ENCODE measurements at places on chromosomes 5 and 9.
A peak's percentile ranks its signal among the peaks of the same experiment; 100 is the strongest.

DNA sequence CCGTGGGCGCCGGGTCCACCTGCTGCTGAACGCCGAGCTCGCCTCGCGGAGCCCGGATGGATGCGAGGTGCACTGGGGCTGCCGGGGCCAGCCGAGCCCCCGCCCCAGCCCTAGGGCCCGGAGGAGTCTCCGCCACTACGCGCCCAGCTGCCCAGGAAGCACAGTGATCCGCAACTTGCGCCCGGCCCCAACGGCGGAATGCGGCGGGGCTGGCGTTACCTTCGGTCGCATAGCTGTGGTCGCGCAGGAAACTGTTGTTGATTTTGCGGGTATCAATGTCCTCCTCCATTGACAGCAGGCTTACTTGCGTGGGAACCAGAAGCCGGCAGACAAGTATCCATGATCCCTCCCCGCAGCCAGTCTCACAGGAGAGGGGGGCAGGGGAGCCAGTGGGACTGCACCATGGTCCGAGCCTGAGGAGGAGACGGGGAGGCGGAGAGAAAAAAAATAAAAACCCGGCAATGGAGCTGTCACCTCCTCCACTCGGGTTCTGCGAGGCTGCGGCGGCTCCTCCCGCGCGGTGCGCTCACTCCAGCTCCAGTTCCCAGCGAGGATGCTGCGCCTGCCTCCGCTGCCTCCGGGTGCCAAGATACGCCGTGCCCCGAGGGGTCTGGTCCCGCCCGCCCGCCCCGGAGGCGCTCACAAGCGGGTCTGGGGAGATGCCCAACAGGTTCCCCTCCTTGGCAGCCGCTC lies 628 bp downstream of the PPP2R2B start:
- peak; percentile 10 for DNase-seq

DNA sequence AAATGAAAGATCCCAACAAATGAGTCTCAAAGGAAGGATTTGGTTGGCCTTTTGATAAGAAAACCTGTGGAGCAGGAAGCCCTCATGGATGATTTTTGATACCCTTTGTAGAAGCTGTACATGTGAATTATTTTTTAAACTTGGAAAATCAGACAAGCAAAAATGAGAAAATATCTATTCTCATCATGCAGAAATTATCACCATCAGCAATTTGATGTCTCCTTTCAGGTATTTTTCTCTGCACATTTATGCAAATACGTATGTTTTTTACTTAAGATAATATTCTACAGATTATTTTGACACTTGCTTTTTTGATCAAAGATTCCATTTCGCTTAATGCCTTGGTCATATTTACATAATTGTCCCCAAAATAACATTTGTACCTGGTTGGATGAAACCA lies 7.2 kb downstream of the BTNL9 start:
- no peak for DNase-seq

GRCh38 chr5:44506561-44506960 lies 117.3 kb upstream of the FGF10 start:
- DNase-seq: no peak

DNA sequence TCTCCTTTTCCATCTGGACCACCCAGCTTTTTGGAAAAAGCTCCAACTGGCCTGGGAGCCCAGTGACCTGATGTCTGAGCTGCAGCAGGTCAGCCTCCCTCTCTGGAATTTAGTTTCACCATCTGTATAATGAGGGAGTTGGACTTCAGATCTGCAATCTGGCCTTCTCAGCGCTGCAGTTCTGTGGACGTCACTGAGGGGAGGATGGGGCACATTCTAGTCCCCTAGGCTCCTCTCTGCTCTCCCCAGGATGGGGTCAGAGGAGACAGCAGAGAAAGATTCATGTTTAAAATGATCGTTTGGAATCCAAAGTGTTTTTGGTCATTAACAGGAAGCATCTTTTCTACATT lies 10.2 kb downstream of the OR13J1 start:
- DNase-seq: no peak

- DNase-seq: peak; percentile 89
These were observed 9.4 kb upstream of the RPS14 start for GRCh38 chr5:150458802-150459557.

DNA sequence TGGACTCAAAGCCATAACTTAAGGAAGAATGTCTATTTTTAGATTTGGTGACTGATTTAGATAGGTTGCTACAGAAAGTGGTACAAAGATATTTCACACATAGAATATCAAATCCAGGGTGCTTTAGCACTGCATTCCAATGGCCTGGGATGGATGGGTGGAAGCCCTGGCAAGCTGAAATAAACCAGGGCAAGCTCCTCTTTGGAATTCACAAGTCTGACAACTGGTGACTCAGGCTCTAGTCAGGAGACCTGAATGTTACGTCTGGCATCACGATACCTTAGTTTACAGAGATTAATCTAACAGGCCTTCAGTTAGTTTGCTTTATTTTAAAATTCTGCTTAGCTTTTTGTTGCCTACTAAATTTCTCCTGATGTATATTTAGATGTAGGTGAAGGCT lies 144.0 kb downstream of the TMC1 start:
- DNase-seq: no peak

- DNase-seq: no peak
These were observed 24.8 kb upstream of the UBAP1 start for GRCh38 chr9:34154057-34154456.

- no peak for DNase-seq
These were observed 23.9 kb downstream of the SRP19 start for GRCh38 chr5:112885001-112885400.

DNA sequence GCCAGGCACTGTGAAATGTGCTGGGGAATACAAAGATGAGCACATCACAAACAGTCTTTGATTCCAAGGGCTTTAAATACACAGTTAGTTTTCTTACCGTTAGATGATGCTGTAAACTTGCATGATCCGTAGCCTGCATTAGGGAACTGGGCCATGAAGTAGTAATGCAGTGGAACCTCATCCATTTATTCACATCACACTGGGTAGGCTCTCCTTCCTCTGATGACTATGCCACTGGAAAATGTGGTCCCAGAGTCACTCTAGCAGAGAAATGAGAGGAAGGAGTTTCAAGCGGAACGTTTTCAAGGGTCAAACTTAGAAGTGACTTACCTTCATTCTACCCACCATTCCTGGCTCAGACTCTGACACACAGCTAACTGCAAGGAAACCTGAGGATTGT lies 26.4 kb downstream of the ZFAND5 start:
- DNase-seq: no peak

- no peak for DNase-seq
These were observed 257.5 kb downstream of the PARP8 start for GRCh38 chr5:50923768-50924494.

DNA sequence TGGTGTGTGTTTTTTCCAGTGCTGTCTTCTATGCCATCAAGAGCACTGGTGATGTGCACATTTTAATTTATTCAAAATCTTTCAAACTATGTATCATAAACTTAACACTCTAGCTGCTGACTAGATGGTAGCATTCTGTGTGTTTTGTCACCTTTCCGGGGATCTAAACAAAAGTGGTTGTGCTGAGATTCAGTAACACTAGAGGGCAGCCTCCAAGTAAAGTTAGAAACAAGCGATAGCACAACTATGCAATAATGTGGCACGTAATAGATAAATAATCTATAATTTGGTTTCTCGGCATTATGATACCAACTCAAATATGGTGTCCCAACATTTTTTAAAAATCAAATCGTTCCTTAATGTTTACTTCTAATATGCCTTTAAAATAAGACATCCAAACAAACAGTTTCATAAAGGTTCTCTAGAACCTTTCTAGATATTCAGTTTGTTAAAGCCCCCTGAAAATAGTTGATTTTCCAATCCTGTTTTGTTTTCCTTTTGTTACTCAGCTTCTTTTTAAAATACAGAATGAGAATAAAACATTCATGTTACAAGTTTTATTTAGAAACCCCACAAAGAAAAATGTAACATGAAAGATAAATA lies 16.9 kb downstream of the SEMA6A start:
- no peak for DNase-seq

DNA sequence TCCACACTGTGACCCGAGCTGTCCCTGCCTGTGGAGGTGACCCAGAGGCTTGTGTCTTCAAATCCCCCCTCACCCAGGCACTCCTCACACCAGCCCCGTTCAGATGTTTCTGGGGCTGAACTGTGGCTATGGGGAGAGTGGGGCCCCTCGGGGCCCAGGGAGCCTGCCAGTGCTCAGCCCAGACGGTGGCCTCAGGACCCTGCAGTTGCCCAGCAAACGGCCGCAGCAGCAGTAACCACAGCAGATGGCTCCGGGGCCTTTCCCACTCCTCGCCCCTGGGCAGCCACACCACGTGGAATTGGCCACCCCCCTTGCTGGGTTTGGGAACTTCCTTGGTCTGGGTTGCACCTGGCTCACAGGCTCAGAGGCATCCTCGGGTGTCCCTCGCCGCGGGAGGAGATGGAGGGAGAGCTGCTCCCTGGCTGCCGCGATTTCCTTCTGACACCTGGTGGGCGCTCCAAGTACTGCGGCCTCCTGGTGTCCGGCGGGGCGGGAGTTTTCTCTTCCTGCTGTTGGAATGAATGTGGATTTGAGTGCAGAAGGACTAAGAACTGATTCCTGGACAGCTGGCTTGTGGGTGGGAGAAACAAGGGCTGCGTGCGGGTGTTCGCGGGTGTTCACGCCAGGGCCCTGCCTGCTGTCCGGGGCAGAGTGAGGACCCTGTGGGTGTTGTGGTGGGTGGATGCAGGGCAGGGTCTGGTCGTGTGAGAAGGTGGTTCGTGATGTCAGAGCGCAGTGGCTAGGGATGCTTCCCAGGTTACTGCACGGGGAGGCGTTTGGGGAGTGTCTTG lies 97.5 kb downstream of the COL5A1 start:
- DNase-seq: peak; percentile 46

DNA sequence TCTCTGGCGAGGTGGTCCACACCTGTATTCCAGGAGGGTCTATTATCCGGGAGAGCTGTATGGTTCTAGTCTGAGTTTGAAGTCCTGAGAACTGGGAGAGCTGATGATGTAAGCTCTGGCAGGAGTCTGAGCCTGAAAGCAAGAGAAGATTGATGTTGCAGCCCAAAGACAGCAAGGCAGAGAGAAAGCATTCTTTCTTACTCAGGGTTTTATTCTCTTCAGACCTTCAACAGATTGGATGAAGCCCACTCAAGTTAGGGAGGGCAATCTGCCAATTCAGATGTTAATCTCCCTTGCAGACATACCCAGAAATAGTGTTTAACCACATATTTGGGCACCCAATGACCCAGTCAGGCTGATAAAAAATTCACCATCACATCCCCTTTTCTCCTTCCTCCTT lies 159.1 kb downstream of the CCDC171 start:
- no peak for DNase-seq

Data from stimulated activated CD4-positive, alpha-beta T cell treated with anti-CD3 and anti-CD28 coated beads, Interleukin-4, amount 100 ng/mL, for 1 hour (primary cell).